H1 (cell line): ENCODE measurements at places on chromosomes 4 and X.

DNA sequence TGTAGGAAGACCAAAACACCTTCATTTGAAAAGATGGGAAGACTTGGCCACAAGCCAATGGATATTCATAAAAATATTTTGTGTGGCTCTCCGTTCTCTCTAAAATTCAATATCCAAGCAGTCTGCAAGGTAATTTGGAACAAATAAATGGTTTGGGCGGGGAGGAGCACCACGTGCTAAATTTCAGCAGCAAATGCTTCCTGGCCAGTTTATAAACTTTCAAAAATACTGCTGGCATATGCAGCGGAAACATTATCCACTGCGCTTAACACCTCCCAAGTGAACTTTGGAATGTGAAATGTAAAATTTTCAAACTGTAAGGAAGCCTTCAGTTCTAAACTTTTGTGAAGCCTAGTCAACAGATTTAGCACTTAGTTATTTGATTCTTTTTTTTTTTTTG is 191.0 kb downstream of the NSUN7 start:
- H3K27ac ChIP-seq = no peak overlapping the region
- H3K4me1 ChIP-seq = no peaks in the 10 kb centered on the region
- no peak overlapping the region for H3K4me3 ChIP-seq
- DNase-seq = no peak
- no peaks in the 10 kb centered on the region for H3K27me3 ChIP-seq

DNA sequence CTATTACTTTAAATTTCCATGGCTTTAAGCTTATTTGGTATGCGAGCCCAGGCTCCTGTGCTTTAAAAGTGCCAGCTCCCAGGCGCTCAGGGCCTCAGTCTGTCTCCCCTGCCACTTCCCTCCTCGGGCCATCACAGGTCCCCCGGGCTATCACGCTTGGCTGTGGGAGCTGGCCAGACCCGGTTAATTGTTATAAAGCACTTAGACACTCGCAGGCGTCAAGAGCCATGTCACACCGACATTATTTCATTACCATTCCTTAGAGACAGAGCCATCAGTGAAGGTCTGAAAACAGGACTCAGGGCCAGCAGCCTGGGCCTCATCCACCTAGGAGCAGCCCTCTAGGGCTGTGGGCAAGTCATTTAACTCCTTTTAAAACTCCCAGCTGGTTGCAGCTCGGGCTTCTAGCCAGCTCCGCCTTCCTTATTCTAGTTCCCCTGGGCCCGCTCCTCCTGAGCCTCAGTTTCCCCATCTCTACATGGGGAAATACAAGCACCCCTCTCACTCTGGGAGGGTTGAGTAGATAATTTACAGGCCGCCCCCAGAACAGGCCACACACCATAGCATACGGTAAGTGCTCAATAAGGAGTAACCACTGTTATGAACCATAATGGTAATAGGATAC is 99.0 kb downstream of the HMX1 start:
- no peak overlapping the region for H3K27ac ChIP-seq
- no peak for DNase-seq
- no peaks in the 10 kb centered on the region for H3K27me3 ChIP-seq

GRCh38 chr4:122658377-122658776 is 37.5 kb upstream of the IL21 start:
- no peaks in the 10 kb centered on the region for H3K27me3 ChIP-seq
- H3K4me1 ChIP-seq = no peaks in the 10 kb centered on the region
- H3K4me3 ChIP-seq = no peak overlapping the region

DNA sequence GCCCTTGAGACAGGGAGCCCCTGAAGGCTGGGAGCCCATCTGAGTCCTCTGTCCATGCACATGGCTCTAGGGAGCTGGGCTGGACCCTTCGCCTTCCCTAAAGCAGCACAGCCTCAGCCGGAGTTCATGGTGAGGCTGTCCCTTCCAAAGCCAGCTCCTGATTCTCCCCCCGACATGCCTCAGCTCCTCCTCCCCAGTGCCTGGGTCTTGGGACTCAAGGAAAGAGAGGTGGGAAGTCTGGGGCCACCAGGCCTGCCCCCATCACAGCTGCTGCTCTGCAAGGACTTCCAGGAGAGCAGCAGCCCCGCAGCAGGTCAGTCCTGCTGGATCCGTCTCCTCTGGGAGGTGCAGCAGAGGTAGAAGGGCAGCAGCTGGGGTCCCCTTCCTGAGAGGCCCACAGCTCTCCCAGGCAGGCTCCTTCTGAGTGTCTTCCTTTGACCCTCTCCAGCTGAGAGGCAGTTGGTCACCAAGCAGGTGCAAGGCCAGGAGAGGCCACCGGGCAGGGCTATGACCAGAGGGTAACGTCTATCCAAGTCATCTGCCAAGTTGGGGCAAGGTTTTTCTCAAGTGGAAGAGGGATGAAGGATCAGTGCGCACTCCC is 90.5 kb downstream of the ADRA2C start:
- H3K27ac ChIP-seq = no peak overlapping the region
- no peaks in the 10 kb centered on the region for H3K36me3 ChIP-seq
- H3K27me3 ChIP-seq = no peaks in the 10 kb centered on the region
- no peak for DNase-seq
- H3K4me3 ChIP-seq = no peak overlapping the region
- peaks cover 11% of the 10 kb centered on the region for H3K4me1 ChIP-seq

DNA sequence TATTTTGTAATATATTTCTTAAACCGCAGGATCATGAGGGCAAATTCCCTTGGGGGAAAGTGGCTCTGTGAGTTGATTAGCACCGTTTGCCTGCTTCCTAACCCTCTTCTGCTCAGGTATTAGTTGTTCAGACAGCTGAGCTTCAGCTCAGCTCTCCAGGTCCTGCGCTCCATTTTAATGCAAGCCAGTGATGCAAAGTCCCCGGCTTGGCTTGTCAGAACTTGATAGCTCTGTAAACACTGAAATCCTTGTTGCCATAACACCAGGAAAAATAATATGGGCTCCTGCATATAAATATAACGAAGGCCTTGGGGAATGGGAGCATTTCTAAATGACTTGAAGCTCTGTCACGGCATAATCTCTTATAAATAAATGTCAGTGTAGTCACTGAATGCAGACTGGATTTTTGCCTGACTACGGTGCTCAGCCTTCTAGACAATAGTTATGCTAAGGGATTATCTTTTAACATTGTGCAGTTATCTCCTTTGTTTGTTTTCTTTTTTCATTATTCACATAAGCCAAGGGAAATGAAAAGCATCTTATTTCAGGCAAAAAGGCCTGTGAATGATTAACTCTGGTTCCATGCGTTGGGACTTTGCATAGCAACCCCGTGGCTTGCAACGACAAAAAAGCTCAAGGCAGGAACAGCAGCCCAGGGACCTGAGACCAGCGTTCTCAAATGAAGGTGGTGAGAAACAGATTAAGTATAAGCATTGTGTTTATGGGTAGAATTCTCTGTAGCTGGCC is 253.2 kb downstream of the SPRY1 start:
- no peak for DNase-seq
- no peaks in the 10 kb centered on the region for H3K27me3 ChIP-seq
- no peak overlapping the region for H3K4me3 ChIP-seq

- DNase-seq = no peak
- H3K4me3 ChIP-seq = no peak overlapping the region
- H3K27ac ChIP-seq = no peak overlapping the region
- H3K4me1 ChIP-seq = no peaks in the 10 kb centered on the region; the same call in 1 of the 2 replicates
- no peaks in the 10 kb centered on the region for H3K27me3 ChIP-seq
These were observed 124.1 kb downstream of the TRIML1 start for GRCh38 chr4:188263321-188263720.

- H3K4me1 ChIP-seq = no peaks in the 10 kb centered on the region; the same call in 1 of the 2 replicates
- H3K27ac ChIP-seq = no peak overlapping the region
- H3K27me3 ChIP-seq = no peaks in the 10 kb centered on the region
- peaks cover 5% of the 10 kb centered on the region for H3K36me3 ChIP-seq
- no peak for DNase-seq
- H3K4me3 ChIP-seq = no peak overlapping the region
These were observed 1.2 kb upstream of the MID1IP1 start for GRCh38 chrX:38799995-38800580.
